OCI-M1 (cell line): ENCODE measurements at places on chromosomes 5 and 9.

GRCh38 chr9:131521203-131521602 lies 9.9 kb downstream of the UCK1 start:
- DNase-seq, result no peak

DNA sequence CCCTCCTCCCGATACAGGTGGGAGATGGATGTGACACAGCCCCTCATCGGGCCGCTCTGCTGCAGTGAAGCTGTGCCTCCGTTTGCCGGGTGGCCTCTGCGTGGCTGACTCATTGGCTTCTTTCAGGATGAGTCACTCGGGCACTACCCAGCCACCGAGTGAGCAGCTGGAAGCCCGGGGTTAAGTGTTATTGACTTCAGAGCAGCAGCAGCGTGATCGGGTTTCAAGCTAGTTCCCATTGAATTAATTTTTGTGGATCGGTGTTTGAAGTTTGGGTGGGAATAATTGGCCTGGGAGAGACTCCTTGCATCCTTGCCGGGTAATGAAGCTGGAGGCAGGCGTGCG lies 266.4 kb upstream of the IRX4 start:
- no peak for DNase-seq

DNA sequence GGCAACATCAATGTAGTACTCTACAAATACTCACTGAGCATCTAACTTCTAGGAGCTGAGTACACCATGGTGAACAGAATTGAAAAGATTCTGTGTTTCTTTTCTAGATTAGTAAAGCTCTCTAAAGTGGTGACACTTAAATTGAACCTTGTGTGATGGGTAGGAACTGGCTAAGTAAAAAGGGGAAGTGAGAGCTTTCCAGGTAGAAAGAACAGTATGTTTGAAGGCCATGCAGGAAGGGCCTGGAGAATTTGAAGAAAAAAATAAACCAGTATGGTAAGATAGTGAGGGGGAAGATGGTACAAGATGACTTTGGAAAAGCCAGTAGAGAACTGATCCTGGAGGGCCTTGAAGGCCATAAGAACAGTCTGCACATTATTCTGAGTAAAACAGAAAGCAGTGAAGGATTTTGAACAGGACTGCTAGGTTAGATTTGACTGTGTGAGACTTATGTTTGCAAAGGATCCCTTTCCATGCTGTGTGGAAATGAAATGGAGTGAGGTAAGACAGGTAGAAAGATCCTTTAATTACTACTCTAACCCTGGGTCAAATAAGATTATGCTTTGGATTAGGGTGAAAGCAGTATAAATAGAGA lies 46.7 kb upstream of the UBQLN1 start:
- DNase-seq, result peak; percentile 27

GRCh38 chr5:100902440-100903038 lies 543 bp downstream of the ST8SIA4 start:
- DNase-seq, result peak; percentile 69

GRCh38 chr5:73357576-73357975 lies 91.0 kb downstream of the FOXD1 start:
- no peak for DNase-seq

DNA sequence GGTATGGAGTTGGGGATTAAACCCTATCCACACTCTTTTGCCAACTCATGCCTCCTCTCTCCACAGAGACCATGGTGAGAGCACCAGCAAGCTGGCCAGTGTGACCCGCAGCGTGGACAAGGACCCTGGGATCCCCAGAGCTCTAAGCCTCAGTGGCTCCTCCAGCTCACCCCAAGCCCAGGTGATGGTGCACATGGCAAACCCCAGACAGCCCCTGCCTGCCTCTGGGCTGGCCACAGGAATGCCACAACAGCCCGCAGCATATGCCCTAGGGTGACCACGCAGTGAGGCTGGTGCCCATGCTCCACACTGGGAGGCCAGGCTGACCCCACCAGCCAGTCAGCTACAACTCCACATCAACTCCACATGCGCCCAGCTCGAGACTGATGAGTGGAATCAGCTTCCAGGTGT lies 11.5 kb upstream of the CARD19 start:
- DNase-seq, result no peak

- DNase-seq, result peak; percentile 88
These were observed 6.3 kb upstream of the MXD3 start for GRCh38 chr5:177317959-177318377.
